ENCODE measurements at places on chromosomes 4 and X.
A peak's percentile ranks its signal among the peaks of the same experiment; 100 is the strongest.

DNA sequence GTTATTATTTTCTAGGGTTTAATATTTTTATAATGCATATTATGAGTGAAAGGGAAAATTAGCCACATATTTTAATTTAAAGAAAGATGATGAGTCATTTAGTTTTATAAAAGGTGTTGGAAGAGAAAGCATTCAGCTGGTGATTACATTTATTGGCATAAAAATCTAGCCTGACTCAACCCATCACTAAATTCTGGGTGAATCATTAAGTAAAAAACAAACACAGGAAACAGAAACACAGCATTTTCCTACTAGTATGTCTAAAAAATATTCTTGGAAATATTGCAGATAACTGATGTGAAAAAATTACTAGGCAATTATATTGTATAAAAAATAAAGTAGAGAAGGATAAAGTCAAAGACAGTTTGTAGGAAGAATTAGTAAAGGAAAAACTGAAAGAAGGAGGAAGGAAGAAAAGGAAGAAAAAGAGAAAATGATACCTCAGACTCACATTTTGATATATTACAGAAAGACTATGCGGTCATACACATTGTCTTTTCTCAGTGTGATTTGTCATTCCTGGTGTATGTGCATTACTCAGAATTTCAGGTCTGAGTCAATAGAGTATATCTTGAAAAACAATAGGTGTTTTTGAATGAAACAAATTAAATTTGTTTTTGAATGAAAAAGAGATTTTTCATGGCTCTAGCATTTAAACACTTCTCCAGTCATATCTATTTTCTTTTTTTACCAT, 48.0 kb upstream of the SPOCK3 start:
- no peak for DNase-seq

DNA sequence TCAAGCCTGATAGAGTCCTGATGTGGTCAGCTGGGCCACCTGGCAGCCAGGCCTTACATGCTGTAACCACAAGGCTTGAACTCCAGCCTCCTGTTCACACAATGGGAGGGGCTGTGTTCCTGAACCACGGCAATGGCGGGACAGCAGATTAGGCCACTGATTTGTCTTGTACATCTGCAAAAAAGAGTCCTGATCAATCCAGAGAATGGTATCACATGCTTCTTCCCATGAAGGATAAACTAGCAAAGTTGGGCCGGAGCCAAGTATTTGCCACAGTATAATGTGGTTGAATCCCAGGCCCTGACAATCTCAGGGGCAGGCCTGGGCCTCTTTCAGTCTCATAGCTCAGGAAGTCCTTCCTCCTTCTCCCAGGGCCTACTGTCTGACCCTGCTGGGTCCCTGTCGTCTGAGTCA, 2182.5 kb upstream of the AGA start:
- no peak for DNase-seq

DNA sequence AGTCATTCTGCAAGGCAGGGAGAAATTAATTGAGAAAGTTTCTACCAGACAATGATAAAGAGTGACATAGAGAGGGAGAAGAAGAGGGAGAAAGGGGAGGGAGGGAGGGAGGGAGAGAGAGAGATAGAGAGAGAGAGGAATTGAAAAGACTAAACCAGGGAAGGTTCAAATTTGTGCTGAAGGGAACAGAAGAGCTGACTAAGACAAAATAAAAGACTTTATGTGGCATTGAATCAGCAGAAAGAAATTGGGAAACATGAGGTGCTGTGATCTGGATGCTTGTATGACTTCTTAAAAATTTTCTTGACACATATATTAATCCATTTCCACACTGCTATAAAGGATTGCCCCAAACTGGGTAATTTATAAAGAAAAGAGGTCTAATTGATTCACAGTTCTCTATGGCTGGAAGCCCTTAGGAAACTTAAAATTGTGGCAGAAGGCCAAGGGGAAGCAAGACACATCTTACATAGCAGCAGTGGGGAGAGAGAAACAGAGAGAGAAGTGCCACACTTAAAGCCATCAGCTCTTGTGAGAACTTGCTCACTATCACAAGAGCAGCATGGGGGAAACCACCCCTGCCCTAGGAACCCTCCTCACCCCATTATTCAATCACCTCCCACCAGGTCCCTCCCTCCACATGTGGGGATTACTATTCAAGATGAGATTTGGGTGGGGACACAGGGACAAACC, 13.5 kb upstream of the CXCL6 start:
- peak; percentile 50 for DNase-seq

GRCh38 chr4:18840481-18840880, 818.9 kb upstream of the LCORL start:
- no peak for DNase-seq

- no peak for DNase-seq
Measured at GRCh38 chrX:34873500-34874225, 68.9 kb upstream of the FAM47B start.
